ENCODE measurements at places on chromosomes 6 and 20.

DNA sequence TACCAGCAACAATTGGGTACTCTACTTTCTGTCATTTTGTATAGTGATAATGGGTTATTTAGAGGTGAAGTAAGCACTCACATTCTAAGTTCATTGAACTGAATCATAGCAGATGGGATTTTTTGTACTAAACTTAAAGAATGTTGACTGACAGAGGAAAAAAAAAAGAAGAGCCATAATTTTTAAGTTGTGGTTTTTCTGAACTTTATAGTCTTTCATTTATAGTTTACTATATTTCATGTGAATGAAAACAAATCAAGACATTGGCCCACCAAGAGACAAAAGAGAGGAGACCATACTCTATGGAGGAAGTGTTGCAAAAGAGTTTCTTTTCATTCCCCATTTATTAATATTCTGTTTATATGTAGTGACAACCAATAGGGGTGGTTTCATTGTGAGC is 685.7 kb downstream of the BCKDHB start:
- no peak for DNase-seq

- no peak for DNase-seq
Measured at GRCh38 chr6:6405031-6405430, 84.6 kb upstream of the F13A1 start.

DNA sequence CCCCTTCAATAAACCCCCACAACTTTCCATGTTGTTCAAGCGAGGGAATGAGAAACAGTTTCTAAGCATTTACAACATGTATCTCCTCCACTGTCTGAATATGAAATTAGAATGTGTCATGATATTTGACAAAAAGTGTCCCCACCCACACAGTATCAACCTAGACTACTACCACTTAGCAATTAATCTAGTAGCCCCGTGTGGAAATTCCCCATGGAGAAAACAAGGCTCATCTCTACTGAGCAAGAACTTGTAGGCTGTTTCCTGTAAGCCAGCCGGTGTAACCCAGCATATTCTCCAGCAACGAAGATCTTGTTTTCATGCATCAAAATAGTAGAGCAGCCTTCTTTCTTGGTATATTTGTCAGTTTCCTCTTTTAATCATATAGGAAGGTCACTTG is 115.0 kb downstream of the IRF4 start:
- DNase-seq: no peak

GRCh38 chr20:45857882-45858216 is 435 bp downstream of the ZSWIM3 start:
- peak; percentile 39 for DNase-seq

GRCh38 chr6:160110586-160111123 is 11.0 kb upstream of the SLC22A1 start:
- no peak for DNase-seq

GRCh38 chr6:160995271-160995670 is 3.7 kb downstream of the MAP3K4 start:
- DNase-seq: no peak

DNA sequence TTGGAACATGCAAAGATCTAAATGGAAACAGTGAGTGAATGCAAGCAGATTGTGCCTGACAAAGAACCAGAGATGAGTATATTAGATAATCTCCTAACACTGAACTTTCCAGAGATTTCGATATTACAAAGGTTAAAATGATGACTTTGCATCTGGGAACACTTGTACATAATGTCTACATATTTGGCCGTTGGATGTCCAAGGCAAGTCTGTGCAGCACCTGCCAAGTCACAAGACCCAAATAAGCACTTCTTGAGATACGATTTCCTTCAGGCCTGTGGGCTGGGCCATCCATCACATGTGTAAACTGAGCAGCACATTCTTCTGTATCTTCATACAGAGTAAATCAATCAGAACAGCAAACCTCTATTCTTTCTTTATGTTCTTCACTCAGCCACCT is 32.5 kb upstream of the SMLR1 start:
- no peak for DNase-seq
